ENCODE measurements at places on chromosomes 4 and X. TPM values are rescaled to one million over a fixed set of nuclear protein-coding genes. Genes with fewer than 3 reads are reported as not detected.
A peak's percentile ranks its signal among the peaks of the same experiment; 100 is the strongest.

DNA sequence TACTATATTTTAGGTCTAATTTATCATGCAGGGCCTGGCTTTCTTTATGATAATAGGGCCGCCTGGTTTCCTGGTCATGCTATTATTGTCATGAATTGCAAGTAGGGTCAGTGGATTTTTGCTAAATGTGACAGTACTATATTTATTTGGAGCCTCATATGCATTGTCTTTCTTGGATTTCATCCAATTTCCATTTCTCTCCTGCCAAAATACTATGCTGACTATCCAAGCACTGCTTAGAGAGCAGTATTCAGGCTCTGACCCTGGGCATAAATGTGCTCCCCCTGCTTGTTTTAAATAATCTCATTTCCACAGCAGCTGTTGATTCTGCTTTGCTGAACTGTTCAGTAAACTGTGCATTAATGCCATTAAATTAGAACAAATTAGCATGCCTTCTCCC, 269.3 kb downstream of the GPM6A start:
- DNase-seq: no peak

DNA sequence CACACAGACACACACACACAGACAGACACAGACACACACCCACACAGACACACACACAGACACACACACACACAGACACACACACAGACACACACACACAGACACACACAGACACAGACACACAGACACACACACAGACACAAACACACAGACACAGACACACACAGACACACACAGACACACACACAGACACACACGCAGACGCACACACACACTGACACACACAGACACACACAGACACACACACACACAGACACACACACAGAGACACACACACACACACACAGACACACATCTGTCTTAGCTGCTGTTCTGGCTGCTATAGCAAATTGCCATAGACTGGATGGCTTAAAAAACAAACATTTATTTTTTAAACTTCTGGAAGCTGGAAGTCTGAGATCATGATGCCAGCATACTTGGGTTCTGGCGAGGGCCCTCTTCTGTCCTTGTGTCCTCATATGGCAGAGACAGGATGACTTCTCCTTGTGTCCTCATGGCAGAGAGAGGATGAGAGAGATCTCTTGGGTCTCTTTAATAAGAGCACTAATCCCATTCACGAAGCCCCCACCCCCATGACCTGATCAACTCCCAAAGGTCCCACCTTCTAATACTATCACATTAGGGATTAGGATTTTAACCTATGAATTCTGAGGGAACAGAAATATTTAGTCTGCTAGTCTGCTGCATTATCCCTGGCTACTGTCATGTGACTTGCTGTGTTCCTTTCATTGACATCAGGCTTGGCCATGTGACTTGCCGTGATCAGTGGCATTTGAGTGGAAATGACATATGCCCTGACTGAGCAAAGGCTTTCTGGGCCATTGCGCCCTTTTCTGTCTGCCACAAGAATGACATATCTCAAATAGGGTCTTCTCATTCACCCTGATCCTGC, 32.7 kb upstream of the RASGEF1B start:
- no peak for DNase-seq

DNA sequence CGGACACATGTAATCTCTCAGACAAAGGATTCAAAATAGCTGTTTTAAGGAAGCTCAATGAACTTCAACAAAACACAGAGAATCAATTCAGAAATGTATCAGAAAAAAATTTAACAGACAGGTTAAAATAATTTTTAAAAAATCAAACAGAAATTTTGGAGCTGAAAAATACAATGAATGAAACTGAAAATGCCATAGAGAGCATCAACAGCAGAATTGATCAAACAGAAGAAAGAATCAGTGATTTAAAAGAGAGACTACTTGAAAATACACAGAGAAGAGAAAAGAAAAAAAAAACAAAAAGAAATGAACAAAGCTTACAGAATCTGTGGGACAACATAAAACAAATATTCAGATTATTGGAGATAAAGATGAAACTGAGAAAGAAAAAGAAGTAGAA, 118.8 kb upstream of the GYPA start:
- no peak for DNase-seq

- DNase-seq: no peak
Measured at GRCh38 chrX:108123591-108124366, 32.2 kb downstream of the ATG4A start.

- DNase-seq: no peak
Measured at GRCh38 chr4:100049872-100050271, 99.8 kb upstream of the H2AZ1 start.

DNA sequence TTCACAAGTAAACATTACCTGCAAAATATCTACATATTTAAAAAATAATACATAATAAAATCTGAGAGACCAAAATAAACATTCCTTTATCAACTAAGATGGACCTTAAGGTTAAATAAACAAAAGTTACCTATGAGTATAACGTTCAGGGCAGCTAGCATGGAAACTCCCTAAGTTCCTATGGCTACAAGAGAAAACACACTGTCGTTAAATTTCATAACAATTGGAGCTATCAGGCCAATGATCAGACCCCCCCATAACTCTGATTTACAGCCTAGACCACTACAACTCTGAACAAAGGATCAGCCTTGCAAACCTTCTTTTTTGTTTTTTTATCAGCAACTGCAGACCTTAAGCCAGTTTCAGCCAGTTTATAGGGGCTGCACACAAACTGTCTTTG, 1418.4 kb downstream of the PCDH18 start:
- DNase-seq: no peak

DNA sequence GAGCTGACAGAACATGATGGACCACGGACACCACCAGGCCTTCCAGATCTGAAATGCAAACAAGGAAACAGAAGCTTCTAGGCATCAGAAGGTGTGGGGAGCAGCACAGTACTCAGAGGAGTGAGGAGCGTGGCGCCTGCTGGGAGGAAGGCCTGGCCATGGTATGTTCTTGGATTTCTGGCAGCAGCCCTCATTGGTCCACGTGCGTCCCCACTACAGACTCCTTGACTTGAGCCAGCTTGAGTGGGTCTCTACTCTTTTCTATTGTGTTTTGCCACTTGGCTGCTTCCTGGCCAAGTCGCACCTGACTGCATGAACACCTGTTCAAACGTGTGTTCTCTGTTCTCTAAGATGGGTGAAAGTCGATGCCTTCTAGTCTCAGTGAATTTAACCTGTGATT, 18.0 kb downstream of the ZNF275 start:
- DNase-seq: no peak

- no peak for DNase-seq
Measured at GRCh38 chrX:20479048-20479447, 212.3 kb upstream of the RPS6KA3 start.

- DNase-seq: no peak
Measured at GRCh38 chr4:123599061-123599919, 202.7 kb downstream of the SPRY1 start.

DNA sequence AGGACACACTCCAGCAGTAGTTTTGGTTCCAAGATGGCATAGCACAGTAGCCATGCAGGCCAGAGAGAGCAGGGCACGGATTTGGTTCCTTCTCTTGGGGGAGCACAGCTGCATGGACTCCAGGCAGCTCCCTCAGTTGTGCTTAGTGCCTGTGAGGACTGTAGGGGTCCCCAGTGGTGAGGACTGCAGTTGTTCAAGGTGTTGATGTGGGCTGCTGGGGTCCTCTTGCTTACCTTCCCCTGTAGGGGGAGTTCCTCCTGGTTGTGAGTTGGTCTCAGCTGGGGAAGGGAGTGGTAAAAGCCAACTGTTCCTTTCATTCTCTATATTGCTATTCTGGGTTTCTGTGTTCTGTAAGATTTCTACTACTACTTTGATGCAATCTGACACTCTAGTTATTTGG, 606.5 kb downstream of the MAGEB5 start:
- no peak for DNase-seq

- DNase-seq: no peak
Measured at GRCh38 chr4:140277576-140277975, 95.9 kb upstream of the SCOC start.

- DNase-seq: no peak
Measured at GRCh38 chr4:105858466-105859040, 36.7 kb upstream of the NPNT start.

GRCh38 chr4:67234296-67234695, 311.0 kb downstream of the CENPC start:
- DNase-seq: no peak

GRCh38 chr4:93780080-93780479, 48.5 kb upstream of the ATOH1 start:
- DNase-seq: no peak

- no peak for DNase-seq
Measured at GRCh38 chr4:120749445-120750151, 172.9 kb downstream of the PRDM5 start.

- no peak for DNase-seq
Measured at GRCh38 chr4:153497091-153497531, 31.0 kb downstream of the TMEM131L start.

DNA sequence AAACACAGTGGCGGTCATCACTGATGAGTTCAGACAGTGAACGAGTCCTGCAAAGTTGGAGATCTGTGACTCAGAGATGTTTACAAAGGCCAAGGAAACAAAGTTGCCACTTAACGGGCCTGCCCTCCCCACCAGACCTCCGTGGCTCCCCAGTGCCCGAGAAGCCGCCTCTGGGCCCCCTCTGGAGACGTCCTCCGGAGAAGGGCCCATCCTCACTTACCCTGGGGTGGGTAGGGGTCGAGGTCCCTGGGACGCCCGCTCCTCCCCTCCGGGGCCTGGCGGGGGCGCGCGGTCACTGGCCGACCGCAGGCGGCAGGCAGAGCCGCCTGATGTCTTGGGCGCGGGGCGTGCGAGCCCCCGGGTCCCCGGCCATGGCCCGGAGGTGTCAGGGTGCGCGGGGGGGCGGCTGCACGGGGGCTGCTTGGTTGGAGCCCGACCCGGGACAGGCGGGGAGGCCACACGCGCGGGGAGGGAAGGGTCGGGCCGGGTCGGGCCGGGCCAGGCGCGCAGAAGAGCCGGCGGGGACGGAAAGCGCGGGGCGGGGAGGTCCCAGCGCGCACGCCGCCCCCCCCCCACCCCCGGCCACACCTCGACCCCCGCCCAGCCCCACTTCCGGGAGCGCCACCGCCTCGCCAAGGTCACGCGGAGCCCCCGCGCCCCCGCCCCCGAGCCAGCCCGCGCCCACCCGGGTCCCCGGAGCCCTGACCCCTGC, 529 bp downstream of the DHRSX start:
- DNase-seq: no peak

DNA sequence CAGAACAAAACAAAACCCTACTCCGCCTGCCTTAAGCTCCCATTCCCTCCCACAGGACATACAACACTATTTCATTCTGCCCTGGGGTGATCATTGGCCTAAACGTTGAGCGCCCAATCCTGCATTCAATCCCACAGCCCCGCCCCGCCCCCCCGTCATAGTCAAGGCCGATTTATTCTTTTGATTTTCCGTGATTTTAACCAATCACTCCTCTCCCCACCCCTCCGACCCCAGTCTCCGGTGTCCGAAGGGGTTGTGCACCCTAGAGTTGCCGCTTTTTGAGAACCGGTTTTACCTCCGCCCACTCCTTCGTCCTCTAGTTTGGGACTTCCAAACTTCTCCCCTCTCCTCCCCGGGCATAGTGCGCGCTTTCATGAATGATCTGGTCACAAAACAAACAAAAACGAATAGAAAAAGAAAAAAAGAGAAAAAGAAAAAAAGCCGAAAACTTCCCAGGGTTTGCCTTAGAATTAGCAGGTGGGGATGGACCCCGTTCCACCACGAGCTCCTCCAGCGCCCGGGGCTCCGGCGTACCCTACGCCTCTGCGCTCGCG, 446 bp upstream of the UBE2A start:
- DNase-seq: peak; percentile 39

DNA sequence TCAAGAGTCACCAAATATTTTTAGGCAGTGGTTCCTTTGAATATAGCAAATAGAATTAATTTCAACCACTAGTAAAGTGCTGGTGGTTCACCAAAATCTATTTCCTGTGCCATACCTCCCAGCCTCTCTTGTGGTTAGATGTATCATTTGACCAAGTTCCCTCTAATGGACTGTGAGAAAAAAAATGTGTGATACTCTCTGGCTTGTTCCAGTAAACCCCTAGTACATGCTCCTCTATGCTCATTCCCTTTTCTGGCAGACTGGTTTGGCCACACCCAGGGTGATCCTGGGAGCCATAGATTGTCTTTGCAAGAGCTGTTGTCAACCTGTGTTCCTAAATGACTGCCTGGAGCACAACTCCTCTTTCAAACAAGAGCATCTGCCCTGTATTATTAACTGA, 109.5 kb downstream of the FRAS1 start:
- no peak for DNase-seq

DNA sequence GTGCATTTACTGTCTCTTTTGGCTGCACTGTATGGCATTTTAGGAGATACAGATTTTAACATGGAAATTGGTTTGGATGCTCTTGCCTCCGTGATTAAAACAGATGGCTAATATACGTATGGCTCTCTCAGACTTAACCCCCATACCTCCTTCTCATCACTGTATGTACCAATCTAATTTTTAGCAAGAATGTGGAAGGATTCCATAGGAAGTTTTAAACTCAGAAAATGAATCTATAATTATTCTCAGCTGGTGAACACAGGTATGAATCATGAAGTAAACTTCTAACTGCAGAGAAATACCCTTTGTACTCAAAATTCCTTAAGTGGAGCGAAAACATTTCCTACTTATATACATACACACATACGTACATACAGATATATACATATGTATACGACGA, 210.5 kb upstream of the NEIL3 start:
- no peak for DNase-seq

GRCh38 chr4:2186865-2187172, 55.1 kb downstream of the HAUS3 start:
- no peak for DNase-seq

- DNase-seq: no peak
Measured at GRCh38 chr4:147969573-147970385, 237.9 kb downstream of the ARHGAP10 start.

- no peak for DNase-seq
Measured at GRCh38 chr4:6608758-6609414, 31.6 kb upstream of the MRFAP1 start.

GRCh38 chrX:2788980-2789379, 37.1 kb downstream of the XG start:
- DNase-seq: no peak

- DNase-seq: no peak
Measured at GRCh38 chr4:126512979-126513378, 1119.8 kb upstream of the INTU start.

GRCh38 chr4:175813821-175814220, 1.8 kb upstream of the GPM6A start:
- DNase-seq: no peak

- DNase-seq: no peak
Measured at GRCh38 chr4:37661772-37662171, 24.4 kb downstream of the RELL1 start.

GRCh38 chrX:85493821-85494220, 114.4 kb upstream of the POF1B start:
- no peak for DNase-seq

The NALF2 gene
- total RNA-seq: 46.3 TPM

The SPACA5B gene
- not detected for total RNA-seq

The CRMP1 gene
- total RNA-seq: 1.2 TPM

The TMEM144 gene
- 10.4 TPM for total RNA-seq

The CT55 gene
- not detected for total RNA-seq

The HMGB2 gene
- total RNA-seq: 35.2 TPM

The KLKB1 gene
- total RNA-seq: 1.2 TPM

The ARHGEF6 gene
- 36.8 TPM for total RNA-seq

The AGA gene
- 9.3 TPM for total RNA-seq

The CLDN2 gene
- total RNA-seq: not detected

The DCK gene
- total RNA-seq: 6.4 TPM

Measured in Right ventricle myocardium superior (tissue), 1 donor.